ENCODE measurements at places on chromosomes 4 and X.

GRCh38 chrX:155270969-155271368 is 6.7 kb upstream of the RAB39B start:
- DNase-seq: no peak

DNA sequence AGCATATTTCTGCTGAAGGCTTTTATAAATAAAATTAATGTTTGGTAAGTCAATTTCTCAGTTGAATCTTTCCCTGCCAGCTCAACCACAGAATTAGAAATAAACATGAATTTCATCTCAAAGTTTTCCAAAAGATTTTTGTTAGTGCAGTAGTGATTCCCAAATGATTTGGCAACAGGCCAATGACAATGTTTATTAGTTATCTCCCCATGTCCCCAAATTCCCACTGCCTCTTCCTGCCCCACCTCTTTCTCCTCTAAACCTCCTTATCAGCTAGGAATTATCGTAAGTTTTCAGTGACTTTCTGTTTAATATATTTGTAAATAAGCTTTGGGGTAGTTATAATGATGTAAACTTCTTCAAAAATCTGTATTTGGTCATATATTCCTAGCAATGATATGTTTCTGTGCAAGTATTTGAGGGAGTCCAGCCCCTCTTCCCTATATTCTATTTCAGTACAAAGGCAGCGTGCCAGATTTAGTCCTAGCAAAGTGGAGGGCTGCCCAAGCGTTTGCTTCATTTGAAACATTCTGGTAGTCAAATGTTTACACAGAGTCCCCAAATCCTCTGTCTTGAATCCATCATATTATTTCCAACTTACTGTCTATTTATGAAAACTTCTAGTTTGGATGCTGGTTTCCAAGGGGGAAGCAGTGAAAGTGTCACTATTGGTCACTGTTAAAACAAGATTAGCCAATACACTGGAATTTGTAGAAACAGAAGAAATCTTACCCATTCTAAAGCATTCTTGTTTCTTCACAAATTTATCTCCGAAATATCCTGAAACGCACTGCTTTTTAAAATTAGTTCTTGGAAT is 33.7 kb upstream of the ANKRD50 start:
- DNase-seq: no peak

- no peak for DNase-seq
These were observed 219.5 kb downstream of the HS6ST2 start for GRCh38 chrX:132738951-132739350.

DNA sequence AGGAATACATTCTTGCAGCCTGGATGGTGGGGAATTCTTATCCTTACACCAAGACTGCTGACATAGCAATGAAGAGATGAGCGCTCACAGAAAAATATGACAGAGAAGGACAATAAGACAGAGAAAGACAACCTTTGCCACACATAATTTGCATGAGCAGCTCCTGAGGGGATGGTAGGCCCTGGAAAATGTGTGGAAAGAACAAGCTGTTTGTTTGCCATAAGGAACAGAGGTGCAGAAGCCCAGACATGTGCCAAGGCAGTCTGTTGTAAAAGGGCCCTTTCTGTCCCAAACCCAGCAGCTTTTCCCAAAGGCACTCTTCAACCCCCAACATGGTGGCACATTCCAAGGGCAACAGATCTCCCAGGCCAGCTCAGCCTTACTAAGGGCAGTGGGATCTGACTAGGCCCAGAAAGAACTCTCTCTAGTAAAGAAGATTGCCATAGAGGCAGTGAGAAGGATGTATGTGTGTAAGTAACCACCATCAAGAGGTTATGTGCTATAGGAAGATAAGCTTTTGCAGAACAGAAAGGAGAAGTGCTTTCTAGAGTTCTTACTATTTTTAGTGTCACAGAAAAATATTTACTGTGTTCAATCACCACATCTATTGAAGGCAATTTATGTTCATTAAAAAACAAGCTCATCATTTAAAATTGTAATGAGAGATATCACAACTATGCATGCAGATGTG is 287.0 kb upstream of the RASGEF1B start:
- DNase-seq: no peak

DNA sequence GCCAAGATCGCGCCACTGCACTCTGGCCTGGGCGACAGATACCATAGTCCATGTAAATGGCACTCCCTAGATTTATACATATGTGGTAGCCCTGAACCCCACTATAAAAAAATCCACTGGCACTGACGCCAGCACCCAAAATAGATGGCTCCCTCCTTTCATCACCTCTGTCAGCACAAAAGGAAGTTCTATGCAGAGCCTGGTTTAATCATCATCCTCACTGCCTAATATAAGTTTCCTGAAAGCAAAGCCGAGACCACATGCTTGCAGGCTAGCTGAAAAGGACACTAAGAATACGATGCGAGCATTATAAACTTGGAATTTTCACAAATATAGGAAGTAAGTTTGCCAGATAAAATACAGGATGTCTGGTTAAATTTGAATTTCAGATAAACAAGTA is 27.5 kb upstream of the DOCK11 start:
- DNase-seq: no peak

DNA sequence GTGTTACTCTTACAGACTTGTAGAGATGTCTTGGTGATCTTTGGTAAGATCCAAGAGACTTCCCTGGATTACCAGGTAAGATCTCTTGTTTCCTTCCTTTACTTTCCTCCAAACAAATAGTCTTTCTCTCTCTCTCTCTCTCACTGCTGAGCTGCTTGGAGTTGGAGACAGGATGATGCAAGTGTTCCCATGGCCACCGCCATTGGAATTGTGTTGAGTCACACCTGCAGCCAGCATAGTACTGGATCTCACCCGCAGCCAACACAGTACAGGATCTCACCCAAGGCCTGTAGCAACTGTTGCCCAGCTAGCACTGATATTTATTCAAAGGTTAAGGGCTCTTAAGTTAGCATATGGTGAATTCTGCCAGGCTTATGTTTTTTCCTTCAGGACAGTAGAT is 1080.9 kb downstream of the FAT4 start:
- DNase-seq: no peak

DNA sequence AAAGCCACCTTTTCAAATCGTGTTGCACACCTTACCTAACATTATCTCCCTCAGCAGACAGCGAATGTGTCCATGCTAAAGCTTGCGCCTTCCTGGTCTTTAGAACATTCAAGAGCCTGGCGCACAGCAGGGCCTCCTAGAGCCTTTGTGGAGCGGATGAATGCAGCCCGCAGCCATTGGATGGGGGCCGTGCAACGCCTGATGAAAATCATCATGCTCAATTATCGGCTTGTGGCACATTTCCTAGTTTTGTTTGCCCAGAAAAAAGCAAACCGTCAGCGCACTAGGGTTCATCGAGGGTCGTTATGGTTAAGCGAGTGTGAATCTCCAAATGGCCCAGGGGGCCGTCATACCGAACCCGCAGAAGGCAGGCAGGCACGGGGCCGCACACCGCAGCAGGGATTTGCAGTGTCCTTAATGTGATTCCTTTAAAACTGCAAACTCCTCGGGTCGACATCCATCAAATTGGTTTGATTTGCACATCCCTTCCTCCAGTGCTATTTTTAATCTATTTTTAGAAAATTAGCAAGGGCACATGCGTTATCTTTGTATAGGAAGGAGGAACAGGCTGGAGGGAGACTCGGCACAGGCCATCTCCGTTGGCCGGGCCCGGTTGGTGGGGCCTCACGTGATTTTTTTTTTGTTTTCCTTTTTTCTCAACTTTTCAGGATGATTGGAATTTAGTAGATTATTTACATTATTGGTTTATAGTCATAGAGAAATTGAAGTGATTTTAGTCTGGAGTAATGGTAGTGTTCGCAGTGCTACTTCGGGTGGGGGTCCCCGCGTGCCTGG is 53.1 kb downstream of the ABLIM2 start:
- DNase-seq: no peak

DNA sequence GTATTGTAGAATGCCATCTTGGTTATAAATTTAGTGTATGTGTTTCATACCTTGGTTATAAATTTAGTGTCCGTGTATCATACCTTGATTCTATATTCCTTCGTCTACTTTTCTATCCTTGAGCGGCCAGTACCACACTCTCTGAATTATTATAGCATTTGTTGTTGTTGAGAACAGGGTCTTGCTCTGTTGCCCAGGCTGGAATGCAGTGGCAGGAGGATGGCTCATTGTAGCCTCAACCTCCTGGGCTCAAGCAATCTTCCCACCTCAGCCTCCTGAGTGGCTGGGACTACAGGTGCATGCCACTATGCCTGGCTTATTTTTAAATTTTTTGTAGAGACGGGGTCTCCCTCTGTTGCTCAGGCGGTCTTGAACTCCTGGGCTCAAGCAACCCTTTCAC is 50.1 kb downstream of the FAM193A start:
- DNase-seq: no peak

DNA sequence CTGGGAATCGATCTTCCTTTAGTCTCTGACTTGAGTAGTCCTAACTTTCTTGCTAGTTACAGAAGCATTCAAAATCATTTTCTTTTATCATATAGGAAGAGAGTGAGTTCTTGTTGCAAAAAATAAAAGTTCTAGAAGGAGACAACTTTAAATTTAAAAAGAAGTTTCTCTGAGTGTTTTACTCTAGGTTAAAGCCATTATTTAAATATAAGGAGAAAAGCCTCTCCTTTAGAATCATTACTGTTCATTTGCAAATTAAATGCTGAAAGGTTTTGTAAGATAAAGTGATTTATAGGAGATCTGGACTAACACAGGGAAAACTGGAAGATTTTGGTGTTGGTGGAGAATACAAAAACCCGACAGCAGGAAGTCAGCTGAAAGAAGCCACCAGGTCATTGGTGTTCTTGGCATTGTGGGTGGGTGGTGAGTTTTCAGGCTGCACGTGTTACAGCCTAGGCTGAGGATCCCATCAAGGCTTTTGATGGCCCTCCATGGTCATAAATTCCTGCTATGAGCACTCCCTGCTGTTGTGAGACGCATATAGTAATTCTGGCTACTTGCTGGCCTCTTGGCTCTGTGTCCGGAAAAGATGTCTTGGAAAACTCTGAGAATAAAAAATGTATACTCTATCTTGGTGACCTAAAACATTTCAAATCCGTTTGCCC is 81.6 kb downstream of the GPAT3 start:
- DNase-seq: no peak

DNA sequence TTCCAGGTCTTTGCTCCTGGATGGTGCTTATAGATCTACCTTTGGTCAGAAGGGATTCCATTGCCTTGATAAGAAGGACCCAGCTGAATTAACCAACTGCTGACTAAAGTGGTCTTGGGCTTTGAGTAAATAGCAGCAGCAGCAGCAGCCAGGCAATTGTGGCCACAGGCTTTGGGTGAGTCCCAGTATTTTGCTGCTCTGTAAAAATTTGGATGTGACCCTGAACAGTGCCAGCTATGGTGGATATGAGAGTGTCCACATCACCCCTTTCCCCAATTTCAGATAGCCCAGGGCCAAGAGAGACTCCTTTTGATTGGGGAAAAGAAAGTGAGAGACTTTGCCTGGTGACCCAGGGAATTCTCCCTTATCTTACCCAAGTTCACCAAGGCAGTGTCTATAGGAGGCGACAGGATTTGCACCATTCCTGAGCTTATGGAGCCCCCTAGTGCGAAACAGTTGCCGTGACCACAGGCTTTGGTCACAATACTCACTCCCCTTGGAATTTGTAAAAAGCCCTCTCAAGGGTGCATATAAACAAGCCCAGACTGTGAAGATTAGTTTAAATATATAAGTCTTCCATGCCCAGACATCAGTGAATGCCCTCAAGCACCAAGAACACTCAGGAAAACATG is 518.0 kb downstream of the TMA16 start:
- no peak for DNase-seq

GRCh38 chrX:31070057-31070468 is 1.8 kb downstream of the FTHL17 start:
- DNase-seq: no peak

DNA sequence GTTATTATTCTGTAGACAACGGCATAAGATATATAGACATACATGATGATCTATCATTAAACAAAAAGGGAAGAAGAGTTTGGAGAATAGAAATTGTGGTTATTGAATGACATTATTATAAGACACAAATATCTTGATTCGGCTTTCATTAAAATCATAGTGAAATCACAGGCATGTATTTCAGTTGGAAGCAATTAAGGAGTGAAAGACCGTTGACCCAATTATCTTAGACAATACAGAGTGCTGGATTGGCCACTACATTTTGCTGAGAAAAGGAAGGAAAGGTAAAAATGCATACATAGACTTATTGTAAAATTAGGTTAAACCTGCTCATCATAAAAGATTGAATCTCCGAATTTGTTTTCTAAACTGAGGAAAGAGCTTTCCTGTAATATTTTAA is 209.8 kb downstream of the KCNIP4 start:
- no peak for DNase-seq

DNA sequence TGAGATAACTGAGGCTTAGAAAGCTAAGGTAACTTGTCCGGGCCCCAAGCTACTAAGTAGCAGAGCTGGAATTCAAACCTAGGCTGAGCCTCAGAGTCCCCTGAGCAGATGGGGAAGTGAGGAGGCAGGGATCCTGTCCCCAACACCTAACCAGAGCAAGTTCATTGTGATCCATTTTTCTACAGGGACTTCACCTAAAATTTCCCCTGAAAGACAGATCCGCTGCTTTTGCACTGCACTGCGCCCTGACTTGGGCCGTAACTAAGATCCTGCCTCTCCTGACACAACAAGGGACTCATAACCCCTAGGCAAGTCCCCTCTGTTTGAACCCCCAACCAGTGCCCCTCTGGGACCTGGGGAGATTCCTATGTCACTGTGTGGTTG is 25.6 kb upstream of the MTM1 start:
- no peak for DNase-seq

- DNase-seq: no peak
These were observed 26.3 kb downstream of the TBCK start for GRCh38 chr4:106289737-106290136.

DNA sequence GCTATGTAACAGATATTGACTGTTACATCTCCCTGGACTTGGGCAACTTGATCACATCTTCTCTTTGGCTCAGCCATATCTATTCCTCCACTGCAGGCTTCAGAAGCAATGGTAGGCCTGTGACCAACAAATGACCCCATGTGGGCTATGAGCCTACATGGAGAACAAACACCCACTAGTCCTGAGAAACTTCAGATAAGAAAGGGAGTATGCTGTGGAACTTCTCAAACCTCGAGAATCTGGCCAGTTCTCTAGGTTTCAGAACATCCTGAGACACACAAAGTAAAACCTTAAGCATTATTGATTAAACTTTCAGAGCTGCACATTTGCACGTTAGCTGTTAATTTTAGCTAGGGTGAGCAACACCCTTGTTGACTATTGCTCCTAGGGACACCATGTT is 16.3 kb downstream of the RBMX2 start:
- DNase-seq: no peak

DNA sequence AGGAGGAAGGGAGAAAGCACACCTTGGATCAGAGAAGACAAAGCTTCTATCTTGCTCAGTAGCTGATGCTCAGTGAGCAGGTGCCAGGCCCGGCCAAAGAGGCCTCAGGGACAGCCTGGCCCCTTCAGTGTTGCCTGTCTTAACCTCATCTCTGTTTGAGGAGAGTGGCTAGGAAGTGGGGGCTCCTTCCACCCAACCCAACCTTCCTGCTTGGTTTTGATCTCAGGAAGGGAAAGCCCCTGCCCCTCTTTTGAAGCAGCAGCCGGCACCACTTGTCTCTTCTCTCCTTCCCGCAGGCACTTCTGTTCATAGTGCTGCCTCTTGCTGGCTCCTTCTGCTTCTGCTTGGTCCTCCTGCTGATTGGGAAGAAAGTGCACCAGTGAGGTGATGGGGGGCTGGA is 2.4 kb upstream of the AFF2 start:
- DNase-seq: no peak

- no peak for DNase-seq
These were observed 310.3 kb upstream of the PRPS2 start for GRCh38 chrX:12480956-12481355.

Data from AG08395 (cell line).